Inflammatory macrophage (primary cell): ENCODE measurements at places on chromosomes 5 and 9.

DNA sequence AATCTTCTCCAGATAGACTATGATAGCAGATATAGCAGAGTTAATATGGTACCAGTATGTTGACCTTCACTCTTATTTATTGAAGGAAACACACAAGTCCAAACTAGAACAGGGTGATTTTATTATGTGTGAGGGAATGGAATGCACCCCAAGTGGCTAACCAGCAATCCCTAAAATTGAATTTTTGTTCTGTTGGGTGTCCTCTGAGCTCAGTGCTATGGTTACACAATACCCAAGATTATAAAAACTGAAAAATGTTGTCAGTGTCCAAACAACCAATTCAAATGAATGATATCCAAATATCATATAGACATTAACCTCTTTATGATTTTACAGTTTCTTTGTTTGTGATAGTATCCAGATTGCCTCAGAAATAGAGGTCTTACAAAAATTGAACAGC lies 60.9 kb downstream of the NNT start:
- DNase-seq, result no peak

DNA sequence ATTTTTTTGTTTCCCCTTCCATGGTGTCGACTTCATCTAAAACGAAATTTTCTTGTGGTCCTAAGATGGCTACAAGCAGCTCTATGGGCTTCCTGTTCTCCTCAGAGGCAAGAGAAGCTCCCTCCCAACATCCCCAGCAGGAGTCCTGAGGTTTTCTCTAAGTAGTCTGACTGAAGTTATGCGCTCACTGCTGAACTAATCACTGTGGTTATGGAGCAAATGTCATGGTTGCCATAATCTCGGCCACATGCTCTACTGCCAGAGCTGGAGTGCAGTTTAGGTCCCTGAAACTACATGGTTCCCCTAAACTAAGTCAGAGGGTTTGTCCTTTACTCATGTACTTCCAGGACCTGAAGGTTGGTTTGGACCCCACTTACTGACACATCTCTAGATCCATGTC lies 68.0 kb upstream of the MAMDC2 start:
- peak; percentile 5 for DNase-seq

- DNase-seq, result no peak
Observed at GRCh38 chr9:134168757-134169550, 4.6 kb upstream of the RNU6ATAC start.

DNA sequence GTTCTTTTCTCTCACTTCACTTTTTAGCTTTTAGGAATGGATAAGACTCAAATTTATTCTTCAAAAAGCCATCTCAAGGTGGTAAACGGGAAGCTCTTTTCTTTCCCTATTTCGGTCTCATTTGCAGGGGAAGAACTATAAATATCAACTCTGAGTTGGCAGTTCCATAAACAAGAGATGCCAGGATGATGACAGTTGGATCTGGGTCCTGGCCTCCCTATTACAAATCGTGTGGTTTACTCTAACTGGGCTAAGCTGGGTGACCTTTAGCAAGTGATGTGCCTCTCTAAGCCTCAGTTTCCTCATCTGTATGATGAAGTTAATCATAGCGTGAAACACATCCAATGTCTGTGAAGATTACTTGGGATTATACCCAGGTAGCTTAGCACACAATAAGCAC lies 44.2 kb downstream of the TLE4 start:
- DNase-seq, result peak; percentile 50

- no peak for DNase-seq
Observed at GRCh38 chr9:10785255-10785654, 172.5 kb upstream of the PTPRD start.

DNA sequence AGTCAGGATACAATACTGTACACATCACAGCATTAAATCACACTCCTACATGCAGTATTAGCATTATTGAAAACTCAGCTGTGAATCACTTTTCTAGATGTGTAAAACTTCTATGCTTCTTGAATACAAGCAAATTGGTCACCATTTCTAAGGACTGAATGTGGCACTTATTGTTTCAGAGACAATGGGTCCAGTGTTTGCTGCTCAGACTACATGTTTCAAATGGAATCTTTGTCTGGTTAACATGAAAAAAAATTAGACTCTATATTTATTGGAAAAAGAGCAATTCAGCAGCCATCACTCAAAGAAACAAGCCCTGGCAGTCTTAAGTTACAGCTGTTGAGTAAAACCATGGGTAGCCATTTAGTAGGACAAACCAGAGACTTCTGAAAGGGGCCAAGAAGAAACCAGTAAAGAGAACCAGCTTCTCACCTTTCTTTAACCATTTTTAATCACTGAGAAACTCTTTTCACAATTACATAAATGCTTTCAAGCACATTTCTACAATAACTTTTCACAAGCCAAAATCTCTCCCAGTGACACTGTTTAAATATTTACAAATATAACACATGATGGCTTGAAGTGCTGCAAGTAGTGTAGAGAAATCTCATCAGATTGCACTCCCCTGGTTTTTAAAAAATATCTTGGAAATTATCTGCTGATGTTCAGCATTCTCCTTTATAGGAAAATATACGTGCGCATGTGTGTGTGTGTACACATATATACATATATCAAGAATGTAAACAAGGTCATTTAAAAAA lies 35.2 kb downstream of the OR2K2 start:
- no peak for DNase-seq
